ENCODE measurements at places on chromosomes 1 and 21. TPM values are rescaled to one million over a fixed set of nuclear protein-coding genes. Genes with fewer than 3 reads are reported as not detected.

The OR10J1 gene
- not detected for total RNA-seq

The AADACL4 gene
- not detected for total RNA-seq

The PCP4 gene
- not detected for total RNA-seq

The BRINP2 gene
- not detected for total RNA-seq

The RNU1-2 gene
- under 0.01 TPM for total RNA-seq

The RGS1 gene
- not detected for total RNA-seq

The CLEC20A gene
- not detected for total RNA-seq

The PAX7 gene
- not detected for total RNA-seq

GRCh38 chr1:189693140-189693539, 784.5 kb downstream of the BRINP3 start:
- DNase-seq, result no peak

DNA sequence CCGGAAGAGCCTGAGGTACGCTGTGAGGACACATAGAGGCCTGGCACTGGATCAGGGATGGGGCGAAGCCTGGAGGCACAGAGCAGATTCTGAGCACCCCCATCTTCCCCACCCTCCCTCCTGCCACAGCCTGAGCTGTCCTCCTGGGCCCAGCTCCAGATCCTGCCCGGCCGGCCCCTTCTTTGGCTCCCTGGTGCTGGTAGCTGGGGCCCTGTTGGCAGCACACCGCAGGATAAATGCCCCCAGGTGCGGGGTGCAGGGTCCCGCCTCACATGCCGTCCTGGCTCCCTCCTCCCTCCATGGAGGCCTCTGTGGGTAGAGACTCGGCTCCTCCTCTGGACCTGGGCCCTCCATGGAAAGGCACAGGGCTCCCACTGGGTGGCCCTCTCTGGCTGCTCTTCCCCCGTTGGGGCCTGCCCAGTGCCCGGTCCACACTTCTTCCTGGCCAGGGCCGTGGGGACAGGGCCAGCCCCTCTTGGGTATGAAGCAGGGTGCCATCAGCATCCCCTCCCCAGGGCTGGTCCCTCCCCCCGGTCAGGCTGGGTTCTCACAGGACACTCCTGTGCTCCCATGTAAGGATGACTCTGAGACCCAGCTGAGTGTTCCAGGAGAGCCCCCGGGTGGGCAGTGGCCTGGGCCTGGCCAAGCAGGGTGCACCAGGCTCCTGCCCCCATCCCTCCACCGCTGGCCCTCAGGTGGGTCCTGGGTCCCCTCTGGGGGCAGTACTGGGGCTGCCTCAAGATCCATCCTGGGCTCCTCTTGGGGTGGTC, 1.1 kb upstream of the OBSCN start:
- peak; percentile 42 for DNase-seq

GRCh38 chr1:65409314-65409713, 11.2 kb upstream of the LEPR start:
- DNase-seq, result no peak

GRCh38 chr1:114719424-114719787, 2.8 kb upstream of the NRAS start:
- no peak for DNase-seq

DNA sequence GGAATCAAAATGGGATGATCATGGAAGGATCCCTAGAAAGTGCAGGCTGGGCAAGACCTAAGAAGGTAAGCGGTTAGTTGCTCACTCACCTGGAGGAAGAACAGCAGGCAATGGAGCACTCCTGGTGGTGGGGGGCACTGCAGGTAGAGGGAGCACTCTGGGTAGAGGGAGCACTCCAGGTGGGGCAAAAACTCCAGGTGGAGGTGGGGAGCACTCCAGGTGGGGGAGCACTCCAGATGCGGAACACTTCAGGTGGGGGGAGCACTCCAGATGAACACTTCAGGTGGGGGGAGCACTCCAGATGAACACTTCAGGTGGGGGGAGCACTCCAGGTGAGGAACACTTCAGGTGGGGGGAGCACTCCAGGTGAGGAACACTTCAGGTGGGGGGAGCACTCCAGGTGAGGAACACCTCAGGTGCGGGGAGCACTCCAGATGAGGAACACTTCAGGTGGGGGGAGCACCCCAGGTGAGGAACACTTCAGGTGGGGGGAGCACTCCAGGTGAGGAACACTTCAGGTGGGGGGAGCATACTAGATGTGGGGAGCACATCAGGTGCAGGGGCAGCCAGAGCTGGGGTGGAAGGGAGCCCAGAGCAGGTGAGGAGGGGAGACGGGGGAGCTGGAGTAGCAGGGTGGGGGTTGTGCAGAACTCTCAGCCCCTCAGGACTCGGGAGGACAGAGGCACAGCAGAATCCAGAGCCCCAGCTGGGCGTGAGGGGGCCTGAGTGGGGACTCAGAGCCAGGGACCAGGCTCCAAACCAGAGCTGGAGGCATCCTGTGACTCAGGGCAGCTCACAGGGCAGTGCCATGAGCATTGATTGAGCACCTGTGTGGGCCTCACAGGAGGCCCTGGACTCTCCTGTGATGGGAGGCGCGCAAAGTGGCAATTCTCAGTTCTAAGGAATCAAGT, 37.7 kb upstream of the COL6A1 start:
- no peak for DNase-seq

DNA sequence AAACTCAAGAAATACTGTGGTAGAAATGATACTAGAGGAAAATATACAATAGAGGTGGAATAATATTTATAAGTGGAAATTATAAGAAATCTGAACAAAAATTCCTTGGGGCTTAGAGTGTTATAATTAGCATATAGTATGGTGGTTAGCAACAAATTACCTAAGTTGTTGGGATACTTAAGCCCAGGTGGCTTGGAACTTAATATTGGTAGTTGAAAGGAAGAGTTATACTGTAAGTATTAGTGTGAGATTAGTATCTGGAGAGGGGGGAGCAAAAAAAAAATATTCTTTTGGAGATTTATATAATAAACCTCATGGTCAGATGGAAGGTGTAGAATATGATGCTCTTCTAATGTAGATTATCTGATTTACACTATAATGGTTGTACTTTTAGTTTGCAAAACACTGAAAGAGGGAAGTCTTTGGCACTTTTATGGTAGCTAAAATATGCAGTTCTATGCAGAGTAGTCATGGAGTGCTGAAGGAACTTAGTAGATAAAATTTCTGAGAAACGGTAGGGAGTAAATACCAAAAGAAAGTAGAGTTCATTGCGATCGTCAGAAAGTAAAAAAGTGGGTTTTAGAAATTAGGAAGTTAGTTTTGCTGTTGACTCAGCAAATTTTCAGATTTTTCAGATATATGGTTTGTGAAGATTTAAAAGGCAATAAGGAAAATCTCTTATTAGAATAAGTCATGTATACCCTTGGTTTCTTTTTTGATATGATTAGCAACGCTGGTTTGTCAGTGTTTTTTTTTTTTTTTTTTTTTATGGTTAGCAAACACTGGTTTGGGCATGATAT, 45.7 kb downstream of the MTF2 start:
- no peak for DNase-seq

- no peak for DNase-seq
These were observed 77.0 kb downstream of the ATF6 start for GRCh38 chr1:161843156-161843555.

- DNase-seq, result no peak
These were observed 15.7 kb upstream of the HUNK start for GRCh38 chr21:31857096-31857495.

DNA sequence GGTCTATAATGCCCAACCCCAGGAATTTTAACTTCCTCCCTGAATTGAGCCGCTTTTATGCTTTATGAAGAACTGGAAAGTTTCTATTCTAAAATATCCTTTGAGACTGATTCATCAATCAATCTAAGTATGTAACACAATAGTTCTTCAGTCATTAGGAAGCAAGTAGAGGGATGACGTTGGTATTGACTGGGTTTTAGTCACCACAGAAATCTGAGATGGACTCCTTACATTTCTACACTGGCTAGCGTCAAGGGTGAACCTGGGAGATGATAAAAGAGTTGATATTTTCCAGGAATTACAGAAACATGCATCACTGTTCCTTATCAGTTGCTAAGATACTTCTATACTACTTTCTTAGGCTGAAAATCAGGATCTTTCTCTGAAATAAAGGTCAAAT, 308.0 kb downstream of the HMCN1 start:
- no peak for DNase-seq

DNA sequence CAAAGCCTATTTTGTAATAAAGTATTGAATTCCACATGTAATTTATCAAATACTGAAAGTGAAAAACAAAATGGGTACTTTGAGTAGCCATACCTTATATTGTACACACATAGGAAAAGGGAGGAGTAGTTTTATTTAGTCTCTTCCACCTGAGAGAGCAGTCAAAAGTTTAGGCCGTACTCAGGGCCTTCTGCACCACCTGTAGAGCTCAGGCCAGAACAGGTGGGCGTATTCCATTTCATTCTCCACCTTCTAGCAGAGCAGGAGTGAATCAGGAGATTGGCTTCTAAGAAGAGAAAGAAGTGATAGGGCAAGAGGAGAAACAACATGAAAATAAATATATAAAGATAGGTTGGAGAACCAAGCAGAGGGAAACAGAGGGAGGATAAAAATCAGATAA, 44.0 kb downstream of the TRAF5 start:
- DNase-seq, result no peak

DNA sequence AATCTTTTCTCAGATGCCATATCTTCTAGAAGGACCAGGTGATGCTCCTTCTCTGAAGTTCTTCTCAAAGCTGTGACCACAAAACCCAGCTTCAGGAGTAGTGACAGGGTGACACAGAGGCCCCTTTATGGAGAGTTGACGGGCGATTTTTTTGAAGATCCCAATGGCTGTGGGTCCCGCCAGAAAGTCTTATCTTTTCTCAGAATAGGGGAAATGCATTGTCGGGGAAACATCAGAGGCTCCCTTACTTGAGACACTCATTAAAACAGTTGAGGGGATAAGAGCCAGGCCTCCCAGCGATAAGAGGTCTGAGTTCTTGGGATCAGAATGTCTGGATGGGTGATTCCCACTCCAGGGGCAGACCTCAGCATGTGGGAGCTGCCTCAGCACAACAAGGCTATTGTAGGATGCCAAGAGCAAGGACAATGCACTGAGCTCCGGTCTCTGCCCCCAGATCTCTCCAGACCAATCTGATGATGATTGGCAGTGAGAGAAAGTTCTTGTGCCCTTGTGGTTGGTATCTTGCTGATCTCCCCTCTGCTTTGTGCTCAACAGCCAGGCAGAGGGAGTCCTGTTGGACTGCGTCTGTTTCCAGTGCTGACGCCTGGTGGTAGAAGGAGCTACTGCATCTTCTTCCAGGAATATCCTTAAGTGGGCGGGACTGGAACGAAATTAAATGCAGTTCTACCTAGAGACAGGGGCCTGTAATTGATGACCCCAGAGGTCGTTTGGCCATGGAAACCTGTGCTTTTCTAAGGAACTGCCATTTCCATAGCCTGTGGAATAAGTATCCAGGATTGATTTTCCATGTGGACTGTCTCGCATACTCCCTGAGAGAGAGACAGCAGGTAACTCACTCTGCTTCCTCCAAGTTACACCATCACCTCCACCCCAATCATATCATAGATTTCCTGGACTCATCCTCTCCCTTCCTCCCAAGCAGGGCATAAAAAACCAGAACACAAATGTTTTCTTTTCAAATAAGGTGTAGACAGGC, 6.8 kb upstream of the ACKR1 start:
- peak; percentile 66 for DNase-seq

Measured in SJSA1 (cell line).